Pericardium fibroblast (primary cell): ENCODE measurements at places on chromosomes 2 and 18. TPM values are rescaled to one million over a fixed set of nuclear protein-coding genes. Genes with fewer than 3 reads are reported as not detected.

Gene TMEM169
- total RNA-seq = 0.43 and 1.5 TPM in 2 replicates

Gene UGT1A5
- total RNA-seq = not detected in 2 replicates

Gene DNAH7
- 0.09 and 0.35 TPM in 2 replicates for total RNA-seq

Gene FAHD2A
- 17.1 and 22.5 TPM in 2 replicates for total RNA-seq

Gene COL3A1
- 8,532 and 10,505 TPM in 2 replicates for total RNA-seq

Gene RUFY4
- total RNA-seq = not detected in 2 replicates

Gene HOXD9
- 0.09 TPM in 1 of 2 replicates, not detected in the other for total RNA-seq

Gene AGXT
- total RNA-seq = not detected in 2 replicates
